Activated naive CD4-positive, alpha-beta T cell (primary cell): ENCODE measurements at places on chromosomes 5 and 9.

DNA sequence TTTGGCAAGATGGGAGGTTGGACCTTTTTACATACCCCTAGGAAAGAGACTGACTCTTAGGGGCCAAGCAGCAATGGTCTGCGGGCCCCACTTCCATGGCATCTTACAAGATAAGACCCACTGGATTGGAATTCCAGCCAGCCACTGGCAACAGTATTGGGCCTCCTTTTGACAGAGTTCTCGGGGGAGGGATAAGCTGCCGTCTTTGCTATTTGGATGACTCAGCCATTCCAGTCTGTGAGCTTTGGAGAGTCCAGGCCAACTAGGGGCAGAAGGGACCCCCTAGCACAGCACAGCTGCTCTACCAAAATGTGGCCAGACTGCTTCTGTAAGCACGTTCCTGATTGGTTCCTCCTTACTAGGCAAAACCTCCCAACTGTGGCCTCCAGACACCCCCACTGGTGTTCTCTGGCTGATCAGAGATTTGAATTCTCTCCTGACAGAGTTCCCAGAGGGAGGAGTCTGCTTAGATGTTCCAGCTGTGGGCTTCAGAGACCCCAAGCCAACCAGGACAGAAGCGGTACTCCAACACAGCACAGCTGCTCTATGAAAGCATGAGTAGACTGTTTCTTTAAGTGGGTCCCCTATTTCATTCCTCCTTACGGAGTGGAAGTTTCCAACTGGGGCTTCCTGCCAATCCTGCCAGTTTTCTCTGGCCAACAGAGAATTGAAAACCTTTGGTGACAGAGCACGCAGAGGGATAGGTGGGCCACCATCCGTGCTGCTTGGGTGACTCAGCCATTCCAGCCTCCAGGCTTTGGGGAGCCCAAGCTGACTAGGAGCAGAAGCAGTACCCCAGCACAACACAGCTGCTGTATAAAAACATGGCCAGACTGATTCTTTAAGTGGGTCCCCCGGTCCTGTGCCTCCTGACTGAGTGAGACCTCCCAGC lies 672.1 kb upstream of the RIOK2 start:
- no peak for DNase-seq

GRCh38 chr9:125513303-125513667 lies 193.7 kb downstream of the MAPKAP1 start:
- no peak for DNase-seq

GRCh38 chr5:96868603-96869371 lies 7.5 kb upstream of the ERAP2 start:
- no peak for DNase-seq

DNA sequence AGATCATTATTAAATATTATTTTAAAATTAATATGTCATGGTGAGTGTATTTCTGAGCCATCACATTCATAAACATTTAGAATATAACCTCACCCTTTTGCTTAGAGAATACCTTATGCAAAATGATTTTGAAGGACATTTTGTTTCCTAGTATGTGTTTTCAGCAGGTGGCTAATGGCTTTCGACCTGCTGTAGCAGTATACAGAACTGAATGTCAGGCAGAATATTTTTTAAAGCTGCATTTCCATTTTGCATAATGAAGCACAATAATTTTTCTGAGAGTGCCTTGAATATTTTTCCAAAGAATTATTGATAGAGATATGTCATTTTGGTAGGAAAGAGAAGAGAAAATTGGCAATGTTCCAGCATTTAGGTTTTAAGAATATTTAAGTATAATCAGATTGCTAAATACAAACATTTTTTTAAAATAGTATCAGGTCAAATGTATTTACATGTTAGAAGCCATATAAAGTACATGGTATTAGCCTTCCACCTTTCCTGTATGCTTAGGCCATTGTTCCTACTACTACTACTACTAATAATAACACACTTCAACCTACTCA lies 42.3 kb downstream of the PAM start:
- DNase-seq, result no peak

DNA sequence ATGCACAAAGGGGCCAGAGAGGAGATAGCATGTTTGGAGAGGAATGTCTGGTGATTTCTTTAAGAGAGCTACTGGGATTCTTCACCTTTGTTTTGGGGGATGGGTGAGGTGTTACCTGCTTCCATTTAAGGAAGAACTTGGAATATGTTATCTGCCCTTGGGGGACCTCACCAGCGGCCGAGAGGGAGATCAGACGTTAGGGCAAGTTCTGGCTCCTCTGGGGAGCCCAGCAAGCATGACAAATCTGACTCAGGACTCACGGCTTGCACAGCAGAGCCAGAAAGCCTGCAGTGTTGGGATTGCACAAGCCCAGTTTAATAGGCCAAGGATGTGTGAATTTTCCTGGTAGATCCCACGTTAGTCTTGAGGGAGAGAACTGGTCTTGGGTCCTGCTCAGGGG lies 40.3 kb downstream of the SLC28A3 start:
- no peak for DNase-seq

GRCh38 chr9:93058355-93059010 lies at the start of gene SUSD3:
Gene SUSD3 (plus strand): TSS chr9:93058701. CDS start chr9:93058743, 42 bp downstream.
- peak; percentile 28 for DNase-seq

DNA sequence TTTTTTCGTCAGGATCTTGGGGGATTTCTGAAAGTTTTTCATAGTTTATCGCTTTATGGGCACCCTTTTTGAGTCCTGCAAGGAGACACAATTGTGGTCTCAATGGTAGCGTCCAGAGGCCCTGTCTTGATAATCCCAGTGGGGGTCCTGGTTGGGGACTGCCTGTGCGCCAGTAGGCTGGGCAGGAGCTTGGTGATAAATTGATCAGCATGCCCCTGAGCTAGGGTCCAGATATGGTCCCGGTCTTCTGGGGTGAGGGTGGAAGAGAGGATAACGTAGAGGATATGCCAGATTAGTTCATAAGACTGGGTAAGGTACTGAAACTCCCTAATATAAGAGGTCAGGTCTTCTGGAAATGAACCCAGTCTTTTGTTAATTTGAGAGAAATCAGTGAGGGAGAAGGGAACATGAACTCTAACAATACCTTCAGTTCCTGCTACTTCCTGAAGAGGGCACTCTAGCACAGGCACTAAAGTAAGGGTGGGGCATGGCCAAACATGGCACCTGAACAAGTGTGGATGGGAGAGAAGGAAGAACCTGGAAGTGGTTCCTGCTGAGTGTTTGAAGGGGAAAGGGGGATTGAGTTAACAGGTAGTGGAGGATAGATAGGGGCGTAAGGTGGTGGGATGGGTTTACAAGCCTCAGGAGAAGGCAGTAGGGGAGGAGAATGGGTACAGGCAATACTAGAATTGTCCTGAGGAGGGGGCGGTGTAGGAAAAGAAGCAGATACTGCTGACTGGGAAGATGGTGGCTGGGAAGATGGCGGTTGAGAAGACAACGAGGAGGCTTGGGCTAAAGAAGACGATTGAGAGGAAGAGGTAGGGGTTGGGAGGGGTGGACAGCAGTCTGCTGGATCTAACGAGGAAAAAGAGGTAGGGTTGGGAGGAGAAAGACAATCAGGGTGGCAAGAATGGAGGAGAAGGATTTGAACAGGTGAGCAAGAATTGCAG lies 33.8 kb upstream of the ANXA2R start:
- no peak for DNase-seq

GRCh38 chr9:107690021-107690420 lies 200.5 kb upstream of the KLF4 start:
- no peak for DNase-seq

DNA sequence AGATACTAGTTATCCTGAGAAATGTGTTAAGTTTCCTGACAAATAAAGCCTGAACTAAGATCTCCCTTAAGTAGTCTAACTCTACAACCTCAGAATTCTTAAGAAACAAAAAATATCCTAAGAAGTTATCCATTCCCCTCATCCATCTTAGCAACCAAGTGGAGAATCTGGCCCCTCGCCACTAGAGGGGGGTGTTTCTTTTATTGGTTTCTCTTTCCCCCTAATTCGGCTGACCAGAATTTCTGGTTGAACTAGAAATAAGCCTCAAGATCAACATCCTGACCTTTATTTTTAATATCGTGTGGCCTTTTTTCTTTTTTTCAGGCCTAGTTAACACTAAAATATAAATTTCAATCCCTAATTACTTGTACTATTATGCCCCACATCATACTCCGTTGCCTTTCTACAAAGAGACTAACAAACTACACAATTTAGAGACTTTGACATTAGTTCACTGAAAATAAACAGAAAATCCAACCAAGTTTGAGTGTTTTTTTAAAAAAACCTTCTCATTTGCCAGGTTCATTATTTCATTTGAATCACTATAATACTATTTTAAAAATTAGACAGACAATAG lies 14.3 kb upstream of the NR4A3 start:
- no peak for DNase-seq

DNA sequence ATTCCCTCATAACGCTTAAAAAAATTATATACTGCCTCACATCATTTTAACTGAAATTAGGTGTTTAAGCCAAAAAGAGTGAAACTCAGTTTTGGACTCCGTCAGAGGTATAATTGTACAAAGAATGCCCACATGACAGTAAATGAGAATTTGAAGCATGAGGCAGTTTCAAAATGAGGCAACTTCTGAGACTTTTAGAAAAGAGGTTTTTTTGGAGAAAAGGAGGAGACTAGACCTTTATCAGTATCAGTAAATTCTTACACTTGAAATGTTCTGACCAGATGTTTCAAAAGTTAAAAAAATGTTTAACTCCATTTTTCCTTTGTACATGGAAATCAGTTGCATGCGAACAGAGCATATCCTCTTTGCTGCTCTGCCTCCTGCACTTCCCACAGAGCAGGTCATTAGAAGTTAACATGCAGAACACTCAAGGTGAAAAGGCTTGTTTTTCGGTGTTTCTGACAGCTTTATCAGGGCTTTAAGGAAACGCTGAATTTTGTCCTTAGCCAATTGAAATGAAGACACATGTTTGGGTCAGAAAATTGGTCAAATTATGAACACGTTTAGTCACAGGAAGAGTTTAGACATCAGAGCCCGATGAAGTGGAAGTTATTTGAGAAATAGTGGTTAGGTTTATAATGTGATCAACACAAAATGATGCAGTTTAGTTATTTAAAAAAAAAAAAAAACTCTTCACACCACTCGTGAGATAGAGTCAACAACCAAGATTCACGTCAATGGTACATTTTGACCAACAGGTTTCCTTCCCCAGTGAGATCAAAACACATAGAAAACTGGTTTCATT lies 59.5 kb downstream of the PIK3R1 start:
- DNase-seq, result no peak

DNA sequence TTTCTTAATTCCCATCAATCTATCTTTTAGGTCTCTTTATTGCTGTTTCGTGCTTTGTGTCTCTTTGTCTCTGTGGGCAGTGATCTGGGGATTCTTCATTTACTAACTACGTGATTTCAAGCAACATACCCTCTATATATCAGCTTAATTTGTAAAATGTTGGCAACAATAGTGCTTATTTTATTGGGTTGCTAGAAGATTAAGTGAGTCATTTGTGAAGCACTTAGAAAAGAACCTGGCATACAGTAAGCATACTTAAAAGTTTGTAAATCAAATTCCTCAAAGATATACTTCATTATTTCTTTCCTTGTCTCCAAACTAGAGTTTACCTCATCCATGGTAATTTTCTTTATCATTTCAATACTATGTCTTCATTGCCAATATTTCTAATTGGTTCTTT lies 669.7 kb downstream of the MAT2B start:
- no peak for DNase-seq

DNA sequence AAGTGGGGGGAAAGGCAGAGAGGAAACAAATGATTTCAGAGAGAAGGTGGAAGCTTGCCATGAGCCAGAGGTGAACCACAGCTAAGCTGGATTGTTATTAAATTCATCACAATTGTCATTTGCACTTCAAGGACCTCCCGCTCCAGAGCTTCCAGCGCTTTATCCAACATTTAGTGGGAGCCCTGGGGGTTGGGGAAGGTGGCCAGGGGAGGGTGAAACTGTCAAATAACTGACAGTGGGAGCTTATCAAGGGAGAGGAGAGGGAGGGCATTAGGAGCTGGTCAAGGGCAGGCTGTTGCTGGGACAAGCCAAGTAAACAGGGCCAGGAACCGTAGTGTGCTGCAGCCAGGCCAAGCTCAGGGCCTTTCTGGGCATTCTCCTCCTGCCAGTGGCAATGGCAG lies 71.5 kb downstream of the SIL1 start:
- no peak for DNase-seq

GRCh38 chr9:135230386-135230765 lies 142.9 kb downstream of the OLFM1 start:
- DNase-seq, result no peak

- no peak for DNase-seq
Observed at GRCh38 chr5:111927191-111927590, 170.2 kb upstream of the NREP start.

DNA sequence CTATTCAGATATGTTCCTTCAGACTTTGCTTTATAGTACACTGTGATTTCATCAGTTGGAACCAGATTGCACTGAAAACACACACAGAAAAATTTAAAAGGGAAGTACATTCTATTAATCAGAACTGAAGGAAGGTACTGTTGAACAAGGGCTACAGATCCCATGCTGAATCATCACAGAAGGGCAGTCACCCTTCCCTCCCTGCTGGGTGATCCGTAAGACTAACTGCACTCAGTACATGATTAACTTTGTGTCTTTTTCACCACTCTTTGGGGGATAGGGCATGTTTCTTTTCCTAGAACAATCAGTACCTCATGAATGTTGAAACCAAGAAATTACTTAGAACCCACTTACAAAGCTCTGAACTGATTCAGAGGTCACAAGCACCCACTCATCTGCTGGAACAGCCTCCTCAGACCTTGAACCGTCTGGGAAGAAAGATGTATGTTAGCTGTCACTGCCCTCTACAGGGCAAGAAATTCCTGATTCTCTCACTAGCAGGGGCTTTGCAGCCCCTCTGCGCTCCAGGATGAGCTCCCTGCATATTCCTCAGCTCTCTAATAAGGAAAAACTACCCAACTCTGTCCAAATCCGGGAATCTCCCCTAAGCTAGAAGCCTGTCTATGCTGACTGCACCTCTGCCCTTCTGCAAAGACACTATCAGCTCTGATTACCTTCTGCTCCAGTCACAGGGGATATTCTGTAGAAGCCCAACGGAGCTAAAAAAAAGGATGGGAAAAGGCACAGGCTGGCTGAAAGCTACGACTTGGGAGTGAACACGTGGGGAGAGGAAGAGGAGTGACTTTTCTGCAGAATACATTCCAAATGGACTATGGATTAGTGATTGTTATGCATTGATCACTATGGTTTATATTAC lies 51.0 kb downstream of the IARS1 start:
- no peak for DNase-seq

GRCh38 chr5:128334010-128334716 lies 203.9 kb downstream of the FBN2 start:
- no peak for DNase-seq
